Kidney glomerular epithelial cell (primary cell): ENCODE measurements at places on chromosomes 3 and 15.
A peak's percentile ranks its signal among the peaks of the same experiment; 100 is the strongest.

DNA sequence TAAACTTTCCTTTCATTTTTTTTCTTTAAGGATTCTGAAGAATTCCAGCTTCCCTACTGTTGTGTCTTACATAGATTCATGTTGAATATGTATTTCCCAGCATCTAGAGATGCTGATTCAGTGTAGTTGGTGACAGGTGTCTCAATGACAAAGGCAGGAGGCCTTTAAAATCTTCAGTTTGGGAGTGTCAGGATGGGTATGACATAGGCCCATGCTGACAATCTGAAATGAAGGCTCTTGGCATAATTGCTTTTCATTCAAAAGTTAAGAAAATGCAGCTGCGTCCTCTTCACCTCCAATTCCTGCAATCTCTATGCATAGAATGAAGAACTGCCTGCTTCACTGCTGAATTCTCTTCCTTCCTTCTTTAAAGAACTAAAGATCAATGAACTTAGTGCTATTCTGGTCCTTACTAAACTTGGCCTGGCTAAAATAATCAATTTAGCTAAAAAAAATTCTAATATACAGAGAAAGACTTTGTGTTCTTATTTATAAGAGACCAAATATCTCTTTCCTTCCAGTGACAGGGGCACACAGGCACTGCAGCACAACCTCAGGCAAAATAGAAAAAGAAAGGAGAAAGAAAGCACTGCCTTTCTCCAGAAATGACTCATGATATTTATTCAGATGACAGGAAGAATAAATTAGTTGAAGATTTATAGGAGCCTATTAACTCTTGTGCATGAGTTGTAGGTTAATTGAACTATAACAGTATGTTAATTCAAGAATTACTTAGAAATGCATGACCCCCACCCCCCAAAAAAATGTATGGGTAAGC is 152.6 kb upstream of the GBE1 start:
- peak; percentile 27 for DNase-seq

DNA sequence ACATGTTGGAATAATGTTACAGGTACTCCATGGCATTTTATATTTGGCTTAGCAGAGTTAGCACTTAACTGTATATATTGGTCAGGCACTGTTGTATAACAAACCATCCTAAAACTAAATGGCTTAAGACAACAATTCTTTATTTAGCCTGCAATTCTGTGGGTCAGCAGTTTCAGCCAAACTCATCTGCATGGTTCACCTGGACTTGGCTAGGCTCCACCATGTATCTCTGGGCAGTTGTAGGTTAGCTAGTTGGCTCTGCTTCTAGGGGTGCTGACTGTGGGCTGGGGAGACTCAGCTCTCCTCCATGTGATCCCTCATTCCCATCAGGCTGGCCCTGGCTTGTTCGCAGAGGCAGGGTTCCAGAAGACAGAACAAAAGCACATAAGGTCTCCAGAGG is 34.4 kb downstream of the RARB start:
- DNase-seq, result no peak

GRCh38 chr3:183485585-183485984 is 57.2 kb upstream of the MCF2L2 start:
- DNase-seq, result no peak

DNA sequence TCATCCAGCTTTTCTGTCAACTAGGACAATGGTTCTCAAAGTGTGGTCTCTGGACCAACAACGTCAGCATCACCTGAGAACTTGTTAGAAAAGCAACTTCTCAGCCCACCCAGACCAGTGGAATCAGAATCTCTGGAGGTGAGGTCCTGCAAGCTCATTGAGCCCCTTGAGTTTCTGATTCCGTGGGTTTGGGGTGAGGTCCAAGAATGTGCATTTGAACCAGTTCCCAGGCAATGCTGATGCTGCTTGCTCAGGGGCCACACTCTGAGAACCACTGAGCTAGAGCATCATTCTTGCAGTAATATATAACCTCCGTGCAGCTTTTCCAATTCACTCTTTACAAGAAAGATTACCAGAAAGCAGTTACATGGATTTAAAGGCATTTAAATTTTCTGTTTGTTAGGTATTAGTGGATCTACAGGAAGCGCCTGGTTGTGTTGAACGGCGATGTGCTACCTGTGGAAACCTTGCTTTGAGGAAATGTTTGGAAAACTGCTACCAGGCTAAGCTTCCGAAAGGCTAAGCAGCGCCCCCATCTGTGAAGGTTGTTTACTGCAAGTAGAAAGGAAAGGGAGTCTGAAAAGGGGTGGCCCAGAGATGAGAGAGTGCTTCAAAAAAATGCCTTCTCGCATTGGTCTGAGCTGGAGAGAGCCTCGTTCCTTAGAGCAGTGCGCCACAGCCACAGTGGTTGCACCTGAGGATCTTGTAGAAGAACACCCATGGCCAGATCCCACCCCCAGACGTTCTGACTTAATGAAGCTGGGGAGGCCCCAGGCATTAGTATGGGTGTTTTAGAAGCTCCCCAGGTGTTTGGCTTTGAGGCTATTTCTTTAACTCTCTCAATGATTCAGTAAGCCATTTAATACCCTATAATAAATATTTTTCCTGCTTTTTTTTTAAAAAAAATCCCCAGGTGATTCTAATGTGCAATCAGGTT is 50.0 kb downstream of the RLBP1 start:
- DNase-seq, result peak; percentile 27

- DNase-seq, result peak; percentile 59
Measured at GRCh38 chr3:144039661-144040060, 68.0 kb downstream of the DIPK2A start.

- DNase-seq, result no peak
Measured at GRCh38 chr3:4751029-4751501, 228.2 kb upstream of the BHLHE40 start.

DNA sequence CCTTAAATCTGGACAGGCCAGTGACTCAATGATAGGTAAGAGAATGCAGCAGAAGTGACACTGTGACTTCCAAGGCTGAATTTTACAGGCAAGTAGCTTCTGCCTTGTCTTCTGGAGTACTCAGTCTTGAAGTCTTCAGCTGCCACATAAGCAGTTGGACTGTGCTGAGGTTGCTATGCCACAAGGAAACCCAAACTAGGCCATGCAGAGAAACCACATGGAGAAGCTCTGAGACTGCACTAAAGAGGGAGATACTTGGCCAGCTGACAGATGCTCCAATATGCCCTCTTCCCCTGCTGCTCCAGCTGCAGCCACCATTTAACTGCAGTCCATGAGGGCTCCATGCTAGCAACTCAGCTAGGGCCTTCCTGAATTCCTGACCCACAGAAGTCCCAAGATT is 119.4 kb upstream of the GADL1 start:
- no peak for DNase-seq

DNA sequence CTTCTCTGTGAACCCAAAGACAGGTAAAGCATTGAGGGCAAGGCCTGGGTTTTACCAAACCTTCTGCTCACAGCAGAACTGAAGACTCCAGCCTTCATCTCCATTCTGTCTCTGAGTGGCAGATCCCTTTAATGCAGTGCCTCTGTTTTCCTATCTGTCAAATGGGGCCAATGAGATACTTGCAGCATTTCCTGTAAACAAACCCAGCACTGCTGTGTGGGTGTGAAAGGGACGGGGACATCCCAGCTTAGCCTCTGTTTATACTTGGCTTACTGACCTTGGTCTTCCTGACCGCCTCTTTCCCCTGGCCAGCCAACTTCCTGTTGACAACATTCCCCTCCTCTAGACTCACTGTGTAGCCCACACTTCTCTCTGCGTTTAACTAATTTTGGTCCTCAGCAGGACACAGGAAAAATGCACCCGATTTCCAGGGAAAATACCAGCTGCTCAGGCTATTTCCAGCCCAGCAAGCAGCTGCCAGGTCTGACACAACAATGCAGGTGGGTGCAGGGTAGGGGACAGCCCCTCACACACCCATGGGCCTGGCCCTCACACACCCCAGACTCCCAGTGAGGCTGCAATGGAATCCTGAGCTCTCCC is 105.9 kb upstream of the HERC1 start:
- DNase-seq, result peak; percentile 17

DNA sequence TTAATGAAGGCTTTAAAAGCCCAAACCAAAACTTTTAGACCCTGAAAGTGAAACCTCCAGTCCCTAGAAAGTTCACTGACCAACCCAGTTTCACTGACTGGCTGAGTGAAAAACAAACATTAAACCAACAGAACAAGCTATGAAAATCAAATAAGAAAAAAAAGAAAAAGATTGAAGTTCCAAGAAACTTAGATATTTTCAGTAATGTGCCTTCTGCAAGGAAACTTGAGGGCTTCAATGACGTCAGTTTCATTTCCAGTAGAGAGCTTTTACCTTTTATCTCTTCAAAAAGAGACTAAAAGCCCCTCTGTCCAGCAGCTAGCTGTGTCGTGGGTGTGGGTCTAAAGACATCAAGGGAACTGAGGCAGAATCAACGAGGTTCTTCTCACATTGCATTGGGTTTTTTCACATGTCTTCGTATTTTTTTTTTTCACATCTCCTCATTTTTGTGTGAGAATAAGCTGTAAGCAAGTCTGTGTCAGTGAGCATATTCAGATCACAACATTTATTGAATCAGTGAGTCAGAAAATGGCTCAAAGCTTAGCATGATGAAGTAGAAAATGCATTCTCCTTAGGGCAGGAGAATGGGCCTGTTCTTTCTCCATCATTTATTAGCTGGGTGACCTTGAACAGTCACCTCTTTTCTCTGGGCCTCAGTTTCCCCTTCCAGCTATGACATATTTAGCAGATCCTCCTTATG is 54.8 kb upstream of the BCL6 start:
- no peak for DNase-seq

DNA sequence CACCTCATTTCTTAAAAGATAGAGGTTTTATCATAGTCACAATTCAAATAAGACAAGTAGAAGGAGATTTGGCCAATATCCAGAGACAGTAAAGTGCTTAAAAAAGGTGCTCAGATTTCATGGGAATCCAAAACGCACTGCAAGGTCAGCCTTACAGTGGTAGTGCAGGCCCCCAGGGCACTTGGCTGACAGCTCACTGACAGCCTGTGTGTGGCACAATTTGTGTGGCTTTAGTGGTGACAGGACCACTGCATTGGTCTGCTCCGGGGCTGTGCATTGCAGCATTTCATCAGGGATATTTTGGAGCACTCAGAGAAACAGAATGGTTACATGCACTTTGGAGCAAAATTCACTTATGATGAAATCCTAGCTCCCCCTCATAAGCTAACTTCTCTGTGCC is 544.3 kb downstream of the NTRK3 start:
- DNase-seq, result no peak

- DNase-seq, result peak; percentile 44
Measured at GRCh38 chr3:105791919-105792786, 76.7 kb downstream of the CBLB start.

GRCh38 chr3:36840453-36840921 is 76.1 kb upstream of the DCLK3 start:
- no peak for DNase-seq

- DNase-seq, result peak; percentile 42
Measured at GRCh38 chr3:188133646-188134045, 20.3 kb upstream of the LPP start.

- no peak for DNase-seq
Measured at GRCh38 chr15:67850994-67851571, 11.2 kb upstream of the RNU6-1 start.

DNA sequence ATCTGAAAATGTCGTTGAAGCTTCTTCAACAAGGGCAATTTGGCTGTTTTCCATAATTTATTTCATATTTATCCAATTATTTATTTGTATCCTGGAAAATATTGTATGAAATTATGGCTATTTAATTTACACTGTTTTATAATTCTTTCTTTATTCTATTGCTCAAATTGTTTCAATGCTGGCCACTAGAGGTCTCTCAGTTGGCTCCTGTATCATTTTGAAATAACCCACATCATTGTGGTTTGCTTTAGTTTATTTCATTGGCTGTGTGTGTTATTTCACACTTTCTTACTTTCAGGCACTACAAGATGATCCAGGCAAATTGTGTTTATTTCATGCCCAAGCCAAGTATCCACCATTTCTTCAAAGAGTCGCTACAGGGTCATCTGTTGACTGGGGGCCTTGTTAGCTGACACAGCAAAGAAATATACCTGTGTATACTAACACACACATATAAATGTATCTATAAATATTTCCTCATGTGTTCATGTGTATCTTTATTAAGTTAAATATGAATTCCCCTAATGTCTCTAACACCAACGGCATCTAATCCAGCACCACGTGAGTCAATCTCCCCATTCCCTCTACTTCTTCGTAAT is 86.2 kb downstream of the NPAP1 start:
- peak; percentile 34 for DNase-seq

GRCh38 chr3:6809349-6809748 is 51.6 kb upstream of the GRM7 start:
- no peak for DNase-seq

DNA sequence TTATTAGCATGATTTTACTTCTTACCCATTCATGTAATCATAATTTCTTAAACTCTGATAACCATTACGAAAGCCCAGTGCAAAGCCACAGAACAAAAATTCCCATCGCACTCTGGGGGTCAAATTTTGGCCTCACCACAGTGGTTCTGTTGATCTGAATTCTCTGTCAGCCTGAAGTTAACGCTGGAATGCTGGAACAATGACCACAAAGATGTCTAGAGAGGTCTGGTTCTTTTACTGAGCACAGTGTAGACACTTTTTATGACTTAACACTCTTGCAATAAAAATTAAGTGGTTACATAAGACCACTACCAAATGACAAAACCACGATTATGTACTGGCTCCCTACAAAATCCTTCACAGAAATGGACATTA is 94.7 kb downstream of the PDZRN3 start:
- DNase-seq, result no peak

- DNase-seq, result no peak
Measured at GRCh38 chr3:54939557-54940300, 11.9 kb upstream of the LRTM1 start.
